ENCODE measurements at places on chromosomes 12 and 14.

GRCh38 chr12:69936766-69937165 lies 111.7 kb downstream of the MYRFL start:
- DNase-seq, result no peak

GRCh38 chr14:67815573-67816225 lies 691 bp downstream of the ZFYVE26 start:
- DNase-seq, result no peak

DNA sequence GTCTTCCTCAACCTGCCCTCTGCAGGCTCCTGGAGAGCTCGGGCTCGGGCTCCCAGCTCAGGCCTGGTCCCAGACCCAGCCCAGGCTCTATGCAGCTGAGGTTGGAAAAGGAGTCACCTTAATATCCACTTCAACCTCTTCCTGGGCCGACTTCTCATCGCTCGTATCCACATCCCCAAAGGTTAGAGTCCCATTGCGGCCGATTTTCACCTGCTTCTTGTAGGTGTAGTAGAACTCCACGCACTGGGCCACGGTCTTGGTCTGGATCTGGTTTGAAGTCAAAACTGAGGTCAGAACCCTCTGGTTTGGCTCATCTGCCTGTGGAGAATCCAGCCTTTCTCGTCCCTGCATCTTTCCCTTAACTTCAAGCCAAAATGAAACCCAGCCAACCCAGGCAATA lies 8.4 kb upstream of the PNMA1 start:
- DNase-seq, result no peak

GRCh38 chr12:130806574-130806973 lies 32.5 kb downstream of the STX2 start:
- DNase-seq, result no peak

DNA sequence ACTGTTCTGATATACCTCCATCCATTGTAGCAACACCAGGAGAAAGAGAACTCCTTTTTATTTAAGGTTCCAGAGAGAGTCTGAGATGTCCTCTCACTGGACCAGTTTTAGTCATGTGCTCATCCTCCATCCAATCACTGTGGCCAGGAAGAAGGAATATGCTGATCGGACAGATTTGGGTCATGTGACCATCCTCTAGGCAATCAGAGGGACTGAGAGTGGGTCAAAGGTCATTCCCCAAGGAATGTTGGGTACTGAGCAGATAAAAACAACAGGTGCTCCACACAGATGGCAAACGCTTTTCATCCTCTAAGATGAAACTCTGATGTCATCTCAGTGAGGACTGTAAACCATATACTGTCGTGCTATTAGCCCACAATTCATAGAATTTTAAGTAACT lies 28.8 kb upstream of the RPH3A start:
- no peak for DNase-seq

GRCh38 chr14:104132981-104133380 lies 5.4 kb upstream of the KIF26A start:
- DNase-seq, result no peak

- no peak for DNase-seq
Observed at GRCh38 chr12:105804591-105805265, 334.0 kb downstream of the NUAK1 start.

- no peak for DNase-seq
Observed at GRCh38 chr14:88831284-88831683, 6.8 kb downstream of the TTC8 start.
